Activated B cell treated with CpG ODN at 0.5 μM for 24 hours (primary cell): ENCODE measurements at places on chromosomes 2 and 18. TPM values are rescaled to one million over a fixed set of nuclear protein-coding genes. Genes with fewer than 3 reads are reported as not detected.

TEX44 gene
- not detected in 2 replicates for total RNA-seq

DNA sequence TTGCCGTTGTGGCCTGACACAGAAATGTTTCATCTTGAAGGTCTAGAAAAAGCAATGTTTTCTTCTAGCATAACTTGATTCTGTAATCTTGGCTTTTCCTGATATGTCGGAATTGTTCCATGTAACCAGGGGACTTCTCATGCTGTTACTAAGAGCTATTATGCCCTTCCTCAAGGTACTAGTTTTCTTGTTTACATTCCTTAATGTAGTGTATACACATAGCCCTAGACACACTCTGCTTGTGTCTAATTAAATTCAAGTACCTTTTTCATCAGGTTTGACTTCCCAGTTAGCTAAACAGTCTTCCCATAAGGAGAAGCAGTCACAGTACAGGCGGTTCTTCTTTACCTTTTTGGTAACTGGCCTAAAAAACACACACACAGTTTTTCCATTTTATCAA lies 122.8 kb upstream of the MSH6 start:
- no peaks in the 10 kb centered on the region for H3K36me3 ChIP-seq
- H3K4me1 ChIP-seq: peaks cover 58% of the 10 kb centered on the region
- no peaks in the 10 kb centered on the region for H3K27me3 ChIP-seq
- no peak for DNase-seq

GRCh38 chr2:85861180-85861579 lies 27.6 kb downstream of the ST3GAL5 start:
- no peak for DNase-seq
- peak overlapping the region; percentile 30 for H3K4me3 ChIP-seq
- peaks cover 66% of the 10 kb centered on the region for H3K4me1 ChIP-seq
- H3K27me3 ChIP-seq: no peaks in the 10 kb centered on the region
- peak overlapping the region; percentile 80 for H3K27ac ChIP-seq
- H3K36me3 ChIP-seq: peaks cover 70% of the 10 kb centered on the region

DNA sequence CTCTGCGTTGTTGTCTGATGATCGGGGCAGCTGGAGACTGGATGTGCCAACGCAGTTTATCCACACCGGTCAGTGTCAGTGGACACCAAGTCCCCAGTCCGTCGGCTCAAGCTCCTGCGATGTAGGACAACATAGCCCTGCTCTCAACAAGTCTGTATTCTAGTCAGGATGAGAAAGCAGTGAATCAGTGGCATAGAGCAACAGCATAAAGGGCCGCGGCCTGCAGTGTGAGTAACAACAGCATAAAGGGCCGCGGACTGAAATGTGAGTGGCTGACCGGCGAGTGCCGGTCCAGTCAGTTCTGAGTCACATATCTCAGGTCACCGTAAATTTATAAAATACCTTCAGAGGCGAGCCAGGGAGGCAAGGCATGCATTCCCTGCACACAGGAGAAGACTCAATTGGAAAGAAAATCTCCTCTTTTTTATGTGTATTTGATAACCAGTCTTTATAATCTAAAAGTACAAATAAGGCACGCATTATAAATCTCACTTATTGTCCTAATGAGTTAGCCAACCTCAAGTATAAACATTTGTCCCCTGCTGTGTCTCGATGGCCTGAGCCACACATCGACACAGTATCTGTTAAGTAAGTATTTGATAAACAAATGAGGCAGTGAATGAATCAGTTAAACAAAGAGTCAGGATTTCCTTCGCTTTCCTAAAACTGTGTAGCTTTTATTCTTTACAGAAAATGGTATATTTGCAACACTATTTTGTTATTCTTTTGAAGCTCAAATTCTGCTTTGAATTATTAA lies 33.8 kb upstream of the NFATC1 start:
- no peak overlapping the region for H3K4me3 ChIP-seq
- no peak overlapping the region for H3K27ac ChIP-seq
- H3K27me3 ChIP-seq: no peaks in the 10 kb centered on the region
- H3K36me3 ChIP-seq: peaks cover 59% of the 10 kb centered on the region

DNA sequence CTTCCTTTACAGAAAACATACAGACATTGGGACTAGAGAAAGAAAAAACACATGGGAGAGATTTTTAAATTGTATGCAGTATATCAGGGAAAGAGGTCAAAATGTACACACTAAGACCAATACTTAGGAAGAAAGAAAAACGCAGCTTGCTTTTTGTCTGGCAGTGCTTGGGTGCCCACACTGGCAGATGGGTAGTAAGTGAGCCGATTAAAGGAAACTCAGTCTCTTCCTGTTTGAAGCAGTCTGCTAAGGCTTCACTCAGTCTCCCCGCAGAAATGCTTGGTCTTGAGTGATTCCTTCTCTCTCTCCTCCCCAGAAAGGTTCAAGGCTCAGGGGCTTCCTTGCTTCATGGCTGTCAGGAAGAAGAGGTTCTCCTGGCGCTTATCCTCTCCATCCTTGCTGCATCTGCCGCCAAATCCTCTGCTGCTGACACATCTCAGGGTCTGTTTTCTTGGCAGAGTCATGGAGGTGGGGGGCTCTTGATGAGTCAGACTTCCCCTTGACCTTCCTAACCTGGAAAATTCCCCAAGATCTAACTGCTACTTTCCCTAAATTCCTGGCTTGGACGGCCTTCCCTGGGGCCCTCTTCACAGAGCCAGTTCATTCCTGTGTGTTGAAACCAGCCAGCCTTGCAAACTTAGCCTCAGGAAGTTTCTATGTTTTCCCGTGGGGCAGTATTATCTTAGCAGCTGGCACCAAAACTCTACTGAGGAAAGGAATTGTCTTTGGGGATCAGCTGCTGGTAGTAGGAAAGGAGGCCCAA lies 10.5 kb upstream of the TMSB10 start:
- peak overlapping the region; percentile 60 for H3K4me3 ChIP-seq
- no peaks in the 10 kb centered on the region for H3K27me3 ChIP-seq

GRCh38 chr2:212854116-212854515 lies 297.3 kb downstream of the IKZF2 start:
- no peak for DNase-seq
- H3K4me3 ChIP-seq: no peak overlapping the region
- no peaks in the 10 kb centered on the region for H3K4me1 ChIP-seq
- no peaks in the 10 kb centered on the region for H3K27me3 ChIP-seq
- no peaks in the 10 kb centered on the region for H3K36me3 ChIP-seq
- H3K27ac ChIP-seq: no peak overlapping the region
